Mesangial cell (primary cell): ENCODE measurements at places on chromosomes 1 and 21. TPM values are rescaled to one million over a fixed set of nuclear protein-coding genes. Genes with fewer than 3 reads are reported as not detected.

ST6GALNAC3 gene
- total RNA-seq: 0.49 and 1.4 TPM in 2 replicates

IFT25 gene
- total RNA-seq: 12.9 and 28.5 TPM in 2 replicates

SHE gene
- under 0.01 TPM in 1 of 2 replicates, not detected in the other for total RNA-seq

TMEM200B gene
- 6.7 and 8.8 TPM in 2 replicates for total RNA-seq

PEX14 gene
- total RNA-seq: 28.5 and 29.5 TPM in 2 replicates

NHLH1 gene
- total RNA-seq: under 0.01 TPM in 2 replicates

TRIM63 gene
- total RNA-seq: 0.38 TPM in 1 of 2 replicates, not detected in the other

FAM177B gene
- not detected in 2 replicates for total RNA-seq
